Lung microvascular endothelial cell (primary cell): ENCODE measurements at places on chromosomes 13 and 19. TPM values are rescaled to one million over a fixed set of nuclear protein-coding genes. Genes with fewer than 3 reads are reported as not detected.
A peak's percentile ranks its signal among the peaks of the same experiment; 100 is the strongest.

The MCF2L gene
- total RNA-seq = 3.5 and 10.9 TPM in 2 replicates

- peak; percentile 99 for DNase-seq
These were observed 15.8 kb downstream of the ARRDC2 start for GRCh38 chr19:18023622-18024251.

DNA sequence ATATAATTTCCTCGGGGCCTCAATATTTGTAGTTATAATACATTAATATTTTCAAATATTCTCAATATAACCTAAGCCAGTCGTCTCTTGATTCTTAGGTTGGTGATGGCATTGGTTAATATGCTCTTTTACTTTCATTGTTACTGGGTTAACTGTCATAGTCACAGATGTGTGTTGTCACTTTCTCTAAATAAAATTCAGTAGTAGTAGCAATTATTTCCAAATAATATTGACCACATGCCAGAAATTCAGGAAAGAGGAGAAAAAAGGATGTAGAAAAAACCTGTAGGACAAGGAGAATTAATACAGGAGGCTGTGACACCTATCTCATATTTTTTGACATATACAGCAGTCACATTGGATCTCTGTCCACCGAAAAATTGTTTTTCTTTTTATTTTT, 322.7 kb upstream of the SLITRK6 start:
- DNase-seq = no peak

The CAMSAP3 gene
- under 0.01 TPM in 2 replicates for total RNA-seq

DNA sequence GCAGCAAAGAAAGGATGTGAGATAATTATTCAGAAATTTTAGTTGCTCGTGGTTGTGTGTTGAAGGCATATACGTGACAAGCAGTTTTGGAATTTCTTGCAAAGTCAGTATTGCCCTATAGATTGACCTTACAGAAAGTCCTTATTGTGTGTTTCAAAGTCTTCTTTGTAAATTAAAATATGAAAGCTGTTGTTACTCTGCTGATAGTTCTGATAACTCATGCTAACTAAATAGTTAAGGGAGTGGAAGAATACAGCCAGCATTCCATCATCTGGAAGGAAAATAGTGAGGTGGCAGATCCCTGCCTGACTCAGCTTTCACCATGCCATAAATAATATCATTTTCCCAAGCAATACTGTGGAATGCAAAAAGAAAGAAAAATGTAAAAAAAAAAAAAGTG, 27.2 kb downstream of the WASF3 start:
- DNase-seq = peak; percentile 55

The ANKRD24 gene
- total RNA-seq = 0.22 and 0.40 TPM in 2 replicates

The ZNF737 gene
- 5.4 and 10.1 TPM in 2 replicates for total RNA-seq

GRCh38 chr13:60765700-60766411, 368.8 kb downstream of the TDRD3 start:
- DNase-seq = no peak

- DNase-seq = no peak
These were observed 6.4 kb downstream of the GRTP1 start for GRCh38 chr13:113357529-113357928.

DNA sequence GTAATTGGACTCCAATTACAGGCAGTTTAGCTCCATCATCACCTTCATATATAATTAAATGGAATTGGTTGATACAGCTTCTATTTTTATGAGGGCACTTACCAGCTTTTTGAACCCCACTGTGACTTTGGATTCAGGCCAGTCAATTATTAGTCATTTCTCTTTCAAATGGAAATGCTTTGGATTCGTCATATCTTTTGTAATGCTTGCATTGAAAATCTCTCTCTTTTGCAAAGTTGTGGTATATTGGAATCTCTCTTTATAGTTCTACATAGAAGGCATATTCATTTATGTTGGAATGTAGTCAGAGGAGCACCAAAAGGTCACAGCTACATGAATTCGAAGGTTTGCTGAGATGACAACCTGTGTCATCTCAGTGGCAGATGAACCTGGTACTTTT, 1074.3 kb upstream of the SLC10A2 start:
- peak; percentile 13 for DNase-seq

- DNase-seq = no peak
These were observed 1423.3 kb upstream of the PCDH20 start for GRCh38 chr13:62838929-62839328.

DNA sequence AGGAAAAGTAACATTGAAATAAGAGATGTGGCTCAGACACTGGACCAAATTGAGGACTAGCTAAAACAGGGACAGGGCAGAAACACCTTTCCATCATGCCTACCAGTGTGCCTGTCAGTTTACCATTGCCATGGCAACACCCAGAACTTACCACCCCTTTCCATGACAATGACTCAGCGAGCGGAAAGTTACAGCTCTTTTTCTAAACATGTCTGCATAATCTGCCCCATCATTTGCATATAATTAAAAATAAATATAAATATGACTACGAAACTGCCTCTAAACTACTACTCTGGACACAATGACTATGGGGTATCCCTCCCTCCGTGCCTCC, 96.0 kb downstream of the UBL3 start:
- peak; percentile 48 for DNase-seq

DNA sequence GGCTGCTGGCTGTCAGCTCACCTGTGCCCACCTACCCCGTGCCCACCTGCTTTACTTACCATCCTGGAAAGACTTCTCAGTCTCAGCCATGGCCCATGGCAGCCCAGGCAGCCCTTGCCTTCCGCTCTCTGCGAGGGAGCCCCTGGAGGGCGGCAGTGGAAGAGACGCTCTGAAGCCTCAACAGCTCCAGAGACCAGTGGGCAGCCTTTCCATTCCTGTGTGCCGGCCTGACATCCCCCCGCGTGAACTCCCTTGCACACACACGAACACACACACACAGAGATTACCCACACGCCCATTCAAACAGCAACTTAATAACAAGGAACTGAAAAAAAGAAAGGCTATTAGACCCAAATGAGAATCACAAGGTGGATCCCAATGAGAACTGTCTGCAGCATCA, 14.2 kb upstream of the RASA3 start:
- no peak for DNase-seq

The ZBTB32 gene
- not detected in 2 replicates for total RNA-seq

The UPK1A gene
- total RNA-seq = not detected in 2 replicates

DNA sequence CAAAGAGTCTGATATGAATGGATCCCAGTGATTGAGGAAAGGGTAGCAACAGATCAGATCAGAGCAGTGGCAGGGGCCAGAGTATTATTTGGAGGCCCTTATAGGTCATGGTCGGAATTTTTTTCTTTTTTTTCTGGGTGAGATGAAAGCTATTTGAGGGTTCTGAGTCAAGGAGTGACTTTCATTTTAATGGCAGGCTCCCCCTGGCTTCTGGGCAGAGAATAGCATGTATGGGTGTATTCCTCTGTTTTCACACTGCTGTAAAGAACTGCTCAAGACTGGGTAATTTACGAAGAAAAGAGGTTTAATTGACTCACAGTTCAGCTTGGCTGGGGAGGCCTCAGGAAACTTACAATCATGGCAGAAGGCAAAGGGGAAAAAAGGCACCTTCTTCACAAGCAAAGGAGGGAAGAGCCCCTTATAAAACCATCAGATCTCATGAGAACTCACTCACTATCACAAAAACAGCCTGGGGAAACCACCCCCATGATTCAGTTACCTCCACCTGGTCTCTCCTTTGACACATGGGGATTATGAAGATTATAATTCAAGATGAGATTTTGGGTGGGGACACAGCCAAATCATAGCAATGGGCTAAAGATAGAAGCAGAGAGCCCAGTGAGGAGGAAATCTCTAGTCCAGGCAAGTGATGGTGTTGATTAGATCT, 3.0 kb upstream of the SLC6A16 start:
- peak; percentile 46 for DNase-seq

The PRKACA gene
- 27.0 and 32.9 TPM in 2 replicates for total RNA-seq

The EDNRB gene
- 93.5 and 211 TPM in 2 replicates for total RNA-seq

GRCh38 chr19:16886305-16886880, 2.4 kb upstream of the F2RL3 start:
- peak; percentile 95 for DNase-seq

The TEKTIP1 gene
- not detected in 2 replicates for total RNA-seq

DNA sequence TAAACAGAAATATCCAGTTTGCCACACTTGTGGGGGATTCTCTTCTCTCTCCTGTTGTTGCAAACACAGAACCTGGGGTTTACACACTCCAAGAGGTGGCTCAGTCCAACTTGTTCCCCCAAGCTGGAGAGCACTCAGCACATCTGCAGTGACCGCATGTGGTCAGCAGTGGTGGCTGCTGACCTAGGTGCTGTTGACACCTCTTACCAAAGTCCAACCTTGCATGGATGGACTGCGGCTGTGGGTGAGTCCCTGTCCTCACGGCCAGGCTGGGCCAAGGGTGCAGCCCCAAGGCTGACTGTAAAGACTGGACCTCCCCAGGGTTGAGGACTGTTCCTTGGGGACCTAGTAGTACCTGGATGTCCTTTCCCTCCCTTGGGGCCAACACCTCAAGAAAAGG, 6.1 kb downstream of the LRFN3 start:
- DNase-seq = no peak

DNA sequence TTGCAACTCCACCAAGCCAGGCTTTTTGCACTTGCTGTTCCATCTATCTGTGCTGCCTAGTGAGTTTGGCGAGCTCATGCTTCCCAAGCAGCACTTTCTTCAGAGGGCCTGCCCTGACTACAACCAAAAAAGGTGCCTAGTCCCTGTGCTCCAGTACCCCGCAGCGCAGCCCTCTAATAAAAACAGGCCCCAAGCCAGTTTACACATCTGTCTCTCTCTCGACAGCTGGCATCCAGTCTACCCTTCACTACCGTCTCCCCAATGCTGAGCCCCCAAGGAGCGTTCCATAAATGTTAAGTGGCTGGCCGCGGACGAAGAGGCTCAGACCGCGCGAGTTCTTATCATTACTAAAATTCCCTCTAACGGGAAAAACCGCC, 512 bp downstream of the MED4 start:
- peak; percentile 29 for DNase-seq

The PRR22 gene
- total RNA-seq = 0.22 and 0.40 TPM in 2 replicates

DNA sequence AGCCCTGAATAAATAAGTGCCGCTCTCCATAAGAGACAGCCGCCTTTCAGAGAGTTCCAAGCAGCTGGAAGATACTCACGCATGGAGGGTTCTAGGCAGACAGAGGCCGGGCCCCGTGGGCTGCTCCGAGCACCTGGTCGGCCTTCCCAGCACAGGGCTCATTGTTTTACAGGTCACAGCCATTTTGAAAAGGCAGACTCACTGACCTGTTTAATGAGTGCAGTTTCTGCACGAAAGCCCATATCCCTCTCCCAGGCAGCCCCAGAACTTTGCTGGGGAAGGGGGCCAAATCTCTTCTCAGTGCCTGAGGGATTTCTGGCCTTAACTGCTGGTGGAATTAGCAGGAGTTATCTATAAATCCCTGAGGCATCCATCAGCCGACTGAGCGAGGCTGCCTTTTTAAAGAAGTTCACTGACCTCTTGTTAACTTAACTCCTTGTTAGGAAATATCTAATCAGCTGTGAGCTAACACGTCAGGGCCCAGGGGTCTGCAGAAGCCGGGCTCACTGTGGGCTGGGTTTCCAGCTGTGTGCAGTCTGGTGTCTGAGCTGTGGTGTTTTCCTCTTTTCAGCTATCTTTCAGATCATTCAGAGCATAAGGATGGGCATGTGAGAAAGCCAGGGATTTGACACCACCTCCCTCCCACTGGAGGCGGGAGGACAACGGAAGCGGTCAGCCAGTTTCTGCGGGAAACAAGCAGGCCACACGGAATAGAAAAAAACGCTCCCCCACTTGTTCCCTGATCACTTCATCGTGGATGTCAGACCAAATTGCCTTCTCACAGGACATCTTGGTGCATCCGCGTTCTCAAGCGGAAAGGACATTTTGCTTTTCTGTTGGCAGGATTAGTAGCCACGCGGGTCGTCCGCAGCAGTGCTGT, 23.3 kb downstream of the SERP2 start:
- no peak for DNase-seq

- no peak for DNase-seq
These were observed 217.1 kb downstream of the POSTN start for GRCh38 chr13:37381502-37381901.

- no peak for DNase-seq
These were observed at the start of gene FXYD1 for GRCh38 chr19:35138305-35138892. FXYD1 (plus strand) TSS chr19:35138824; CDS start chr19:35140080, 1,256 bp downstream.

DNA sequence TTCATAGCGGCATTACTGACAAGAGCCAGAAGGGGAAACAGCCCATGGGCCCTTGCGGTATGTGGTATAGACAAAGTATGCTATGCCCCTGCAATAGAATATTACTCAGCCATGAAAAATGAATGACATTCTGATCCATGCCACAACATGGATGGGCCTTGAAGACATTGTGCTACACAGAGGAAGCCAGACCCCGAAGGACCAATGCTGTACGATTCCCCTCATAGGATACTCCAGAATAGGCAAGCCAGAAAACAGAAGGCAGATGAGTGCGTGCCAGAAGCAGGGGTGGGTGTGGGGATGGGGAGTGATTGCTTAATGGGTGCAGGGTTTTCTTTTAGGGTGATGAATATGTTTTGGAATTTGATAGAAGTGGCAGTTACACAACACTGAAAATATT, 342.0 kb downstream of the TEX29 start:
- no peak for DNase-seq

- no peak for DNase-seq
These were observed 76.6 kb downstream of the SERP2 start for GRCh38 chr13:44449999-44450821.

DNA sequence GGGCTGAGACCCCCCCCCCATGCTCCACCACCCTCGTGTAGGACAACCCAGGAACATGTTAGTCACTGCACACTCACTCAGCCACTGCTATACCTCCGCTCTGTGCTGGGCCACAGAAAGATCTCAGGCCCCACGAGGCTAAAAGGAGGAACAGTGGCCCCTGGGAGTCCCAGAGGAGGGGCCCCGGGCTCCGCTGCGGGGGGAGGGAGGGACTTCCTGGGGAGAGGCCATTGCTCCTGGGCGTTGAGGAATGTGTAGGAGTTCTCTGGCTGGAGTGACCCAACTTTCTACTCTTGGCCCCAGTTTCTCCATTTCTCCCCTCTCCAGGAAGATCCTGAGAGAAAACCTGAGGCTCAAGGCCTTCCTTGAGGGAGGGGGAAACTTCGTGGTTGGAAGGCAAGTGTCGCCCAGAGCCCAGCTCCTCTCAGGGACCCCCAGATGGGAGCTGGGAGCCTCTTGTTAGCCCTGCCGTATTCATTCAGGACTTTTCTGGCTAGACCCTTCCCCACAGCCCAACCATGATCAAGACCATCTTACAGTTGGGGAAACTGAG, 13.6 kb downstream of the ONECUT3 start:
- DNase-seq = no peak

The FAM124A gene
- total RNA-seq = 3.3 and 3.4 TPM in 2 replicates

The STRN4 gene
- total RNA-seq = 67.6 and 84.3 TPM in 2 replicates

- DNase-seq = no peak
These were observed 270.6 kb downstream of the KLF5 start for GRCh38 chr13:73329355-73329754.

DNA sequence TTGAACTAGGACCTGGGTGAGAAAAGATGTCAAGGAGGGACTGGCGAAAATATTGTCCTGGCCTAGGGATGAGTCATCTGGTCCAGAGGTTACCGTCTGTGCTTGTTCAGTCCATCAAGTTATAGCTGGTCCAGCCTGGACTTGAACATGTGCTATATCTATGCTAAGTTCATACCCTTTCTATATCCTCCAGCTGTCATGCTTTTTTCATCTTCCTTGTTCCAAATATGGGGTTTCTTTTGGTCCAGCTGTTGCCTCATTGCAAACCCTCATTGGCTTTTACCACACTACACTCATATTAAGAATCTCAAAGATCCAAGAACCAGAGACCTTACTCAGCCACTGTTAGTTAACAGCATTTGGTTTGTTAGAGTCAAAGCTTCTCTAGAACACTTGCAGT, 19.1 kb upstream of the KLF12 start:
- no peak for DNase-seq

- peak; percentile 33 for DNase-seq
These were observed at the start of gene SLITRK5 for GRCh38 chr13:87671031-87671752. SLITRK5 (plus strand) TSS chr13:87671371; CDS start chr13:87675389, 4,018 bp downstream.
